COR-L47 (cell line): ENCODE measurements at places on chromosomes 5 and 9.

DNA sequence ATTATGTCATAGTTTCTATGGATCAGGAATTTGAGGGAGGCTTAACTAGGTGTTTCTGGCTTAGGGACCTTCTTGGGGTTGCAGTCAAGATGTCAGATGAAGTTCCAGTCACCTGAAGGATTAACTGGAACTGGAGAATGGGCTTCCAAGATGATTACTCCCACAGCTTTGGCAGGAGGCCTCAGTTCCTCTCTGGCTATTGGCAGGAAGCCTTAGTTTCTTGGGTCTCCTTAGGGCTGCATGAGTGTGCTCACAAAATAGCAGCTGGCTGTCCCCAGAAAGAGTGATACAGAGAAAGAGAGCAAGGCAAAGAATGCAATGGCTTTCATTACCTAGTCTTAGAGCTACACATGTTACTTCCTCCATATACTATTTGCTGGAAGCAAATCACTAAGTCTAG lies 138.1 kb upstream of the TLE4 start:
- no peak for DNase-seq

DNA sequence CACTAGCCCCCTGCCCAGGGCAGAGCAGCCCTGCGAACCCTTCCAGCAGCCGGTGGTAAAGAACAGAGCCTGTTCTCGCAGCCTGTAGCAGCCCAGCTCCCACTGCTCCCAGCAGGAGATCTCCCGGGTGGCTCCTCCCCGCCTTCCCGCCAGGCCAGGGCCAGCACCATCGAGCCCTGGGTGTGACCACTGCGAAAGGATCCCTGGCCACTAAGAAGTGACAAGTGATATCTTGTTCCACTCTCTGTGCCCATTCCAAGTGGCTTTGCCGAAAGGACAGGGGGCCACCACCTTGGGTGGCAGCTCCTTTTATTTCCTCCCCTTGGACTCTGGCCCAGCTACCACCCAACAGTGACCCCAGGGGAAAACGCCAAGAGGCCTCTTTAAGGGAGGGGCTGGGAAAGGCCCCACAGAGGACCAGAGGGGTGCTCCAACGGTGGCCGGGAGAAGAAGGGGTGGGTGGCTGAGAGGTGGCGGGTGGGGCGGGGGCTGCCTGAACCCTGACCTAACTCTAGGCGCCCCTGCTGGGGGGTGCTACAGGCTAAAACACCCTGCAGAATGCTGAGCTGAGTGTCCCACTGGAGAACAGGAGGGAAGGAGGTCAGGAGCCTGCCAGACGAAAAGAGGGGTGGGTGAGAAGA lies 1.6 kb downstream of the NACC2 start:
- DNase-seq: peak; percentile 22

DNA sequence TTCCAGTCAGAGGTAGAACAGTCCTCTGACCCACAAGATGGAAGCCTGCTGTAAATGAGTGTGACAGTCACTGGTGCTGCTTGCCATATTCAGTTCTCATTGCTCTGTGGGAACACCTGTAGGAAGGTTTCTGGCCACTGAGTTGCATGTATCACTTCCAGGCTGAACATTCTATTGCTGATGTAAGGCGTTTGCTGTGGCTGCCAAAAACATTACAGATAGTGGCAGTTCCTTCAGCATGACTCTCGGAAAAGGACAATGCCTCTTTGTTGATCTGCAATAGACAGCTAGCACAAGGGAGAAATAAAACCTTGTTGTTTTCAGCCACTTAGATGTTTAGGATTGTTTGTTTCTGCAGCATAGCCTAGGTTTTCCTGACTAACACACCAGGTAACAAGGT lies 217.2 kb downstream of the AGTPBP1 start:
- DNase-seq: no peak

GRCh38 chr5:67010684-67011409 lies 185.8 kb downstream of the CD180 start:
- DNase-seq: no peak

DNA sequence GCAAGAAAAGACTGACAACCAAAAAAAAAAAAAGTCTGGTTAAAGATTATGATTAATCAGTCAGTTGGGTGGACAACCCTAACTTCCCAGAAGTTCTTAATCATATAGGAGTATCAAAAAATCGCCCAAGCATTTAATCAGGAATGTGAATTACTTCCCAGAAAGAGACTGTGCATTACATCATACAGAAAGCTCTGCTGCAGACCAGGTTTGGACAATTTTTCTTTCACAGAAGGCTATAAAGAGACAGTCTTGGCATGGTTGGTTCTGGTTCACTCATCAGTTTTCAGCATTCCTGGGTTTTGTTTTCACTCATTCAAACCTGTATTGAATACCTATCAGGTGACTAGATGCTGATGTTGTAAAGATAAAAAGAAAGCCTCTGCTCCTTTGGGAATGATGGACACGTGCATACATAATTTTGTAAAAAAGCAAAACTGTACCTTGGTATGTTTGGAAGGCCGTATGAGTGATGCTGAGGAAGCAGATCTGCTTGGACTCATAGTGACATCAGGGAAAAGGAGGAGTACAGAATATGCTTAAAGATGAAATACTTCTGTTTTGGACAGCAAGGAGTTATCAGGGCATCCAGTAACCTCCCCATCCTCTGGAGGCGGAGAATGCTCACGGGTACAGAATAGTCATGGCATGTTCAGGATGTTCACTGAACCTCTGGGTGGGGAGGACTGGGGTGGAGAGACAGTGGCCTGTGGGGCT lies 178.4 kb downstream of the GNA14 start:
- no peak for DNase-seq

GRCh38 chr5:1099926-1100663 lies 11.8 kb downstream of the SLC12A7 start:
- no peak for DNase-seq

- no peak for DNase-seq
These were observed 836.1 kb upstream of the CDH6 start for GRCh38 chr5:30357371-30357770.

DNA sequence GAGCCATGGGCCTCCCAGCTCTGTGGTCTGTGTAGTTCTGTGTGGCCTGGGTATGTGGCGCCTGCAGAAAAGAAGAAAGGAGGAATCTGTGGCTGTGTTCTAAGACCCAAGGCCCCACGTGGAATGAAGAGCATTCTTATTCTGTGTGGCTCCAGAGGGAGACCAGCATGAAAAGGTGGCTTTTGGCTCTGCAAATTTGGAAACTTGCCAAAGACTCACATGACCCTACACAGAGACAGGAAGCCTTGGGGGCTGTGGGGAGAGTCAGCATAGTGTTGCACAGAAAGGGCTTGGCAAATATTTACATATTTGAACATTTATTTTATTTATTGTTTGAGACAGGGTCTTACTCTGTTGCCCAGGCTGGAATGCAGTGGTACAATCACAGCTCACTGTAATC lies 193.3 kb downstream of the TMEM38B start:
- peak; percentile 10 for DNase-seq

- no peak for DNase-seq
These were observed 8.0 kb upstream of the SPATA31D1 start for GRCh38 chr9:81980568-81980967.

- no peak for DNase-seq
These were observed 1662.4 kb upstream of the ACO1 start for GRCh38 chr9:30722065-30722464.

DNA sequence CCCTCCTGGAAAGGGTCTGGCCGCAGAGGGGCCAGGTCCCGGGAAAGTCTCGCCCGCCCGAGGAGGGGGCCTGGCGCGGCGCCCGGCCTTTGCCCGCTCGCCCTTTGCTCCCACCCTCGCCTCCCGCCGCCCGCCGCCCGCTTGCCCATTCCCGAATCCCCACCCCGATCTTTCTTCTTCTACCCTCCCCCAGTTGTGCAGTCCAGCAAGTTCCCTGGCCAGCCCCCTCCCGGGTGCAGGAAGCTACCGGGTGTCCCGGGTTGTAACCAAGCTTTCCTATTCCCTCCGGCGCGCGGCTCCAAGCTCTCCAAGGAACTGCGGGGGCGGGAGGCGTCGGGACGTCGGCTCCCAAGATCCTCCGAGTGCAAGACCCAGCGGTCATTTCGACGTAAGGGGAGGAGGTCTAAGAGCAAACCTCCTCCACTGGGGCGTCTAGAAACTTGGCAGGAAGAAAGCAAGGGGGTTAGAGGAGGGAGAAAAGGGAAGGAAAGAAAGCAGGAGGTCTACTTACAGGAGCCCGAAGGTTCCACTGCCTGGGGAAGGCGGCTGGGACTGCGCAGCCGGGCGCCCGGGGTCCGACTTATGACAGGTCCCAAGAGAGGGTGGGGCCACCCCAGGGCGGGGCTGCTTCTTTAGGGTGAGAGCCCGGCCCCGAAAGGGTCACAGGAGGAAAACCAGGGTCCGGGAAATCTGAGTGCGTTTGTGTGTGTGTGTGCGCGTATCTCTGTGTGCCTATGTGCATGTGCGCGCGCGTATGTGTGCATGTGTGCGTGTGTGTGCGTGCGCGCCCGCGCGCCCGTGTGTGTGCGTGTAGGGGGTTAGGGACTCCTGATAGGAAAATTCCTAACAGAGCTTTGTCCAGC lies at the start of gene PTGR1:
TSS of gene PTGR1 (minus strand) at position 556 of the 863 bp plus-strand sequence. CDS start 2,225 bp downstream, outside the sequence.
- no peak for DNase-seq

DNA sequence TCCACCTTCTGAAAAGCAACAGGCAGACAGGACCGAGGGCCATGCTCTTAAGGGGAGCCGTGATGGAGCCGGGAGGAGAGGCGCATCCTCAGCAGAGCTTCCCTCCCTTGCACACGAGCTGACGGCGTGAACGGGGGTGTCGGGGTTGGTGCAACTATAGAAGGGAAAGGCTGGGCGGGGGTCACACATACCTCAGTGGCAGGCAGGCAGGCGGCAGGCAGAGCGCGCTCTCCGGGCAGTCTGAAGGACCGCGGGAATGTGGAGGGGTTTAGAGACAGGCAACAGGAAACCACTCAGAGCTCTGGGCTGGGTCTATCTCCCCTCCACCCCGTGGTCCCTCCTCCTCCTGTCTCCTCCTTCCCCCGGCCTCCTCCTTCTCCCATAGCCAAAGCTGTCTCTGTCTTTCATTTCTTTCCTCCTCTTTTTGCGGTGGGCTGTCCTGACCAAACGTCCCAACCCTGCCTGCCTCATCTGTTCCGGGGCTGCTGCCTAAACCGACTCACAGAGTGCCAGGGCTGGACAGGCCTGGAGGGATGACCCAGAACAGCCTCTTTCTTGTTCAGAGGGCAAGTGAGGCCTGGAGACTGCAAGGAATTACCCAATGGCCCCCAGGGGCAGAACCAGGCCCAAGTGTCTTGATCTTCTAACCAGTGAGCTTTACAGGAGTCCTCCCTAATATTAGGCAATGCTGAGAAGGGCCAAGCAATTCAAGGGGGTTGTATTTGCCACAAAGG lies at the start of gene SPARC:
TSS of gene SPARC (minus strand) at position 242 of the 734 bp plus-strand sequence. CDS start 10,727 bp downstream, outside the sequence.
- no peak for DNase-seq

DNA sequence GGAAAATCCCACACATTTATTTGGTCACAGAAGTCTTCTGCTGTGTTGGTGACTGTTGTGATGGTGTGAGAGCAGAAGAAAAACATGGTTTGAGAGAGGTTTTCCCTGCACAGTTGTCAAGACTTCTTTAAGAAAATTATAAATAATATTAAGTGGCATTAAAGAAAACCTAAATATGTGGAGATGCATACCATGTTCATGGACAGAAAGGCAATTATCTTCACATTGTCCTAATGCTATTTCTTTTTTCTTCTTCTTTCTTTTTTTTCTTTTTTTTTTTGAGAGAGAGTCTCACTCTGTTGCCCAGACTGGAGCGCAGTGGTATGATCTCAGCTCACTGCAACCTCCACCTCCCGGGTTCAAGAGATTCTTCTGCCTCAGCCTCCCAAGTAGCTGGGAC lies 24.3 kb upstream of the ERGIC1 start:
- DNase-seq: no peak

GRCh38 chr5:147349241-147349640 lies 114.4 kb downstream of the STK32A start:
- no peak for DNase-seq

DNA sequence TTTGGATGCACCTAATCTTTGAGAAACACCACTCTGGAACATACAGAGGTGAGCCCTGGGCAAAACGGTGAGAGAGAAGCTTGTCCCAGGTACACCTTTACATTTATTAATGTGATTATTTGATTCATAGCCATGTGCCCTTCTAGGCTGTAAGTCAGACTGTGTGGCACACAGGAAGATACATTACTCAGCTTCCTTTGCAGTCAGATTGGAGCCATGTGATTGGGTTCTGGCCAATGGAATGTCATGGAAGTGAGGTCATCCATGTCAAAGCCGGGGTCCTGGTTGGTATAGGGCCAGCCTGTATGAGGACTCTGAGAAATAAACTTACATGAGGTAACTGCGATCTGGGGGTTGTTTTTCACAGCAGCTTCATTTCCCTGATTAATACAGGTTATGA lies 106.8 kb upstream of the CD180 start:
- no peak for DNase-seq

- DNase-seq: no peak
These were observed 524.1 kb downstream of the TMEM38B start for GRCh38 chr9:106218427-106218826.

DNA sequence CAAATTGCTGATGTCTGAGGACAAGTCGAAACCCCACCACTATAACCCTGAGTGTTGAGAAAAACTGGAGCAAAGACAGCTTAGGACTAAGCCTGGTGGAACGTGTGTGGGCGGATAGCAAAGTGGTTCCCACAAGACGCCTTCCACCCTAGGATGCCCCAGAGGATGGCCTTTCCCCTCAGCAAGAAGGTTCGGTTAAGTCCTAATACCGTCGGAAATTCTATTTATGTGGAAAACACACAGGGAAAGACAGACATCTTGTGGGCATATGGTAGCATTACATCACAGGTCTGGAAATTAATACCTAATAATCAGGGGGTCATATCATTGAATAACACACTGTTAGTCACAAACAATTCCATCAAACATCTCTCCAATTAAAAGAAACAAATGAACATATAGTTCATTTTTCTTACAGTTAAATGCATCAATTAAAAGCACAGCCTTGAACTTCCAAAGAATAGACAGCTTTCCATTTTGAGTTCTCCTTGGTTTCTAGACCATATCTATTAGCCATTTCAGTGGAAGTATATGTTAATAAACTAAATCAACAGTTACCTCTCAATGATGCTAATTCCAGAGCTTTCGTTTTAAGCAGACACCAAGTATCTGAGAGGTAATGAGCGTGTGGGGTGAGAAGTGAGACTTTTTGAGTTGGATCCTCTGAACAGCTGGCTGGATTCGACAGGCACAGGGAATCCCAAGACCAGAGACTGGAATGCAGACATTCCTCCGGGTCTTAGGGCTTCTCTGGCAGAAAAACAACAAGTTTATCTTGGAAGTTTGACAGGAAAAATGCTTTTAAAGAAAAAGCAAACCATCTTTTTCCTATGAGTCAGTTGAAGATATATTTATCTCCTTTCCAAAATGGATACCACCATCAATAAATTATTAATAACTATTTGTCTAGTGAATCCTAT lies 2.9 kb upstream of the ICE1 start:
- peak; percentile 25 for DNase-seq

GRCh38 chr9:21252721-21253547 lies 13.1 kb upstream of the IFNA14 start:
- DNase-seq: no peak

DNA sequence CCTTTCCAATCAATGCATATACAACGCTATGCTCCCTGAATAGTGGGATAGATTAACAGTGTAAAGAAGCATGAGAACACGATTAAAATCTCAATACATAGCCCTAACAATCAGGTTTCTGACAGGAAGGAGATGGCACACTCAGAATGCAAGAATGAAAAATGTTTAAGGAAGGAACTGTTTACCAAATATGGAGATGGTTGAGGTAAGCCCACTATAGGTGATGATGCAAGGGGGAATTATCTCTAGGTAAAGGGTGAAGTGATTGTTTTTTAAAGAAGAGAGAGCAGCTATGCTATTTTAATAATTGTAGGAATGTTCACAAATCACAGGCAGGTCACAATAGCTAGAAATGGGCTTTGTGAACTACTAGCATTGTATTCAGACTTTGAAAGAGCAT lies 302.4 kb downstream of the CHSY3 start:
- no peak for DNase-seq

GRCh38 chr5:135445306-135445985 lies 1.7 kb downstream of the DCANP1 start:
- DNase-seq: no peak
